Ovary (tissue), 10 donors: ENCODE measurements at places on chromosomes 5 and 9. TPM values are rescaled to one million over a fixed set of nuclear protein-coding genes. Genes with fewer than 3 reads are reported as not detected.

DNA sequence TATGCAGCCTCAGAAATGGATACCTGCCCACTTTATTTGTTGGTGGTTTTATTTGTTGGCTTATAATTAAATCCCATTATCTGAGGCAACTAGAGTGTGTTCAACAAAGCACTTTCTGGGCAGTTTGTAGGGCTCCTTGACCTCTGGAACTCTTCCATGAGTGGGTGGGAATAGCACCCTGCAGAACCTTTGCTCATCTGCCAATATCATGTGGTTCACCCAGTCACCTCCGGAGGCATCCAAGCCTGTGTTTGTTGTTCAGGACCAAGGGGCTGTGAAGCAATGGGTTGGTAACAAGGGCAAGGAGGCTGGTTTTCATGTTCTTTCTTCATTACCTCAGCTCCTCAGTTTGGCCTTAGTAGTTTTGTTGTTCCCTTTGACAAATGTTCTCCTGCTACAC is 314.0 kb downstream of the NDUFS4 start:
- no peak overlapping the region for H3K27ac ChIP-seq
- H3K4me3 ChIP-seq = no peak overlapping the region
- H3K27me3 ChIP-seq = no peaks in the 10 kb centered on the region
- no peak for DNase-seq
- no peaks in the 10 kb centered on the region for H3K36me3 ChIP-seq

The DPYSL3 gene
- total RNA-seq = 158 TPM

- H3K4me3 ChIP-seq = no peak overlapping the region
- H3K4me1 ChIP-seq = no peaks in the 10 kb centered on the region
- no peaks in the 10 kb centered on the region for H3K36me3 ChIP-seq
- H3K27me3 ChIP-seq = no peaks in the 10 kb centered on the region
- H3K27ac ChIP-seq = no peak overlapping the region
- DNase-seq = no peak
Measured at GRCh38 chr5:38249301-38249700, 9.1 kb upstream of the EGFLAM start.

DNA sequence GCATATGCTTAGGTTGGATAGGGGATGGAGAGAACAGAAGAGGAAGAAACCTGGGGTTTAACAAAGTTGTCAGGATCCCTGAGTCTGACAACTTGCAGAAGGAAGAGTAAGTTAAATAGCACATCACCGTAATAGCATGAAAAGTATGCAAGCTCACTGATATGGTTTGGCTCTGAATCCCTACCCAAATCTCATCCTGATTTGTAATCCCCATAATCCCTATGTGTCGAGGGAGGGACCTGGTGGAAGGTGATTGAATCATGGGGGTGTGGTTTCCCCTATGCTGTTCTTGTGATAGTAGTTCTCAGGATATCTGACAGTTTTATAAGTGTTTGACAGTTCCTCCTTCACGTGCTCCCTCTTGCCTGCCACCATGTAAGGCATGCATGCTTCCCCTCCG is 193.3 kb downstream of the PSAT1 start:
- no peak overlapping the region for H3K4me3 ChIP-seq
- H3K27ac ChIP-seq = no peak overlapping the region
- DNase-seq = no peak
- H3K27me3 ChIP-seq = no peaks in the 10 kb centered on the region
- no peaks in the 10 kb centered on the region for H3K36me3 ChIP-seq

GRCh38 chr5:168914491-168914890 is 335.3 kb upstream of the PANK3 start:
- H3K27ac ChIP-seq = no peak overlapping the region
- no peaks in the 10 kb centered on the region for H3K27me3 ChIP-seq
- DNase-seq = no peak
- H3K4me1 ChIP-seq = peaks cover 2% of the 10 kb centered on the region
- no peak overlapping the region for H3K4me3 ChIP-seq
- no peaks in the 10 kb centered on the region for H3K36me3 ChIP-seq

The GKAP1 gene
- total RNA-seq = 14.0 TPM

The ANKHD1 gene
- total RNA-seq = 93.1 TPM

The REEP2 gene
- total RNA-seq = 5.7 TPM

The RNF183 gene
- total RNA-seq = 0.57 TPM

- no peak overlapping the region for H3K27ac ChIP-seq
- H3K36me3 ChIP-seq = no peaks in the 10 kb centered on the region
Measured at GRCh38 chr9:70526902-70527301, 112.4 kb upstream of the KLF9 start.

The IFNA17 gene
- total RNA-seq = not detected

DNA sequence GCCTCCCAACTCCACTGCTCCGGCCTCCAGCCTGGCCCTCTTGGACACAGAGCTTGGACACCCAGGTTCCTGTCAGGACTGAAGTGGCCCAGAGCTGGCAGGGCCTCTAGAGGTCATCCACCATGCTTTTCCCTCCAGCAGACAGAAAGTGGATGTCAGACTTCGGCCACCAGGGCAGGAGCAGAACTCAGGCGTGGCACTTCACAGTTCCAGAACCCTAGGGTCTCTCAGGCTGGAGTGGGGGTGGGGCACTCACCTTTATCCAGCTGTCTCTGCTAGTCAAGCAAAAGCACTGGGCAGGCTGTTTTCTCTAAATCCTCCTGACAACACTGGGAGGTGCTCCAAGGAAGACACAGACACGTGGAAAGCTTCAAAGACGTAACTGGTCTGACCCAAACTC is 35.6 kb upstream of the N4BP3 start:
- H3K4me1 ChIP-seq = no peaks in the 10 kb centered on the region
- DNase-seq = no peak
- H3K4me3 ChIP-seq = no peak overlapping the region
- no peaks in the 10 kb centered on the region for H3K27me3 ChIP-seq

DNA sequence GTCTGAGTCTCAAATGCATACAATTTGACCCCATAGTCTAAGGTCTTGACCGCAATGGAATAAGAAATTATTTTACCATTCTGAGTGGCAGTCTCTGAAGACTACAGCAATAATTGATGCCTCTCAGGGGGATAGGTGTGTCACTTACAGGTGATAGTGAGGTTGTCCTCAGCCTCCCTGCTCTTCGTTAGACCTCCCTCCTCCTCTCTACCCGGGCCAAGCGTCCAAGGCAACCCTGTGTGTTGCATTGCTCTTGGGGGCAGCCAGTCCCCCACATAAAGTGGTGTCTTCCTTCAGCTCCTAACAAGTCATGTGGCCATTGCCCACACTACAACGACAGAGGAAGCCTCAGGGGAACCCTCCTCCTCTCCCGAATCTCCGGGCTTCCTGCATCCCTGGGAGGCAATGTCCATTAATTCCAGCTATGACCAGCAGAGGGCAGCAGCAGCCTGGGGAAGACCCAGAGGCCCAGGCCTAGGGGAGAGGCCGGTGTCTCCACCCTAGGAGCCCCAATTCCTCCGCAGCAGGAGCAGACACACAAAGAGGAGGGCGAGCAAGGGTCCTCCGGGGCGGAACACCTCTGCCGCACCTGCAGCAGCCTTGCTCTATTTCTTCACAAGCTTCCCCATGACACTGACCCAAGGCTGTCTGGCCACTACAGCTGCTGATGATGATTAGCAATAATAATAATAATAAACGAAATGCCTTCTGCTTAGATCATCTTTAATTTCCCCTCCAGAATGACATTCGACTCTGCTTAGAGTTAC is 134.8 kb downstream of the KCNIP1 start:
- no peak overlapping the region for H3K27ac ChIP-seq
- H3K4me1 ChIP-seq = peaks cover 8% of the 10 kb centered on the region

The BRIX1 gene
- total RNA-seq = 24.2 TPM

DNA sequence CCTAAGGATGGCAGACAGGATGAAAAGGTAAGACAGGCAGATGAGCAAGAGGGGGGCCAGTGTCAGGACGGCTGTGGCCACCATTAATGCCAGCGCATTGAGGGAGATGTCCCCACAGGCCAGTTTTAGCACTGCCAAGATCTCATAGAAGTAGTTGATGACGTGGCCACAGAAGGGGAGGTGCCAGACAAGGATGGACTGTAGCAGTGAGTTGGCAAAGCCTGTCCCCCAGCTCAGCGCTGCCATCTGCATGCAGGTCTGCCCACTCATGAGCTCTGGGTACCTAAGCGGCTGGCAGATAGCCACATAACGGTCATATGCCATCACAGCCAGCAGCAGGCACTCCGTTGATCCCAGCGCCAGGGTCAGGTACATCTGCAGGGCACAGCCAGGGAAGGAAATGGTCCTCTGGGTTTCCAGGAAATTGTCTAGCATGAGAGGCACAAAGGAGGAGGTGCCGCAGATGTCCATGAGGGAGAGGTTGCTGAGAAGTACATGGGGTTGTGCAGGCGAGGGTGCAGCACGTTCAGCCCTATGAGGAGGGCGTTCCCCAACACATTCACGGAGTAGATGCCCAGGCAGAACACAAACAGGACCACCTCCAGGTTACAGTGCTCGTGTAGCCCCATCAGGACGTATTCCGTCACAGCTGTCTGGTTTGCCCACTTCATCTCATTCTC is 10.8 kb downstream of the OR13J1 start:
- DNase-seq = no peak
- H3K4me1 ChIP-seq = no peaks in the 10 kb centered on the region
- no peak overlapping the region for H3K27ac ChIP-seq
- H3K4me3 ChIP-seq = no peak overlapping the region

The FOXD1 gene
- total RNA-seq = 0.10 TPM

The NINJ1 gene
- total RNA-seq = 39.5 TPM

The ENTREP1 gene
- 17.8 TPM for total RNA-seq

GRCh38 chr9:35027860-35028259 is 38.3 kb downstream of the DNAJB5 start:
- H3K27me3 ChIP-seq = no peaks in the 10 kb centered on the region
- H3K27ac ChIP-seq = no peak overlapping the region
- H3K36me3 ChIP-seq = no peaks in the 10 kb centered on the region
- H3K4me3 ChIP-seq = no peak overlapping the region

DNA sequence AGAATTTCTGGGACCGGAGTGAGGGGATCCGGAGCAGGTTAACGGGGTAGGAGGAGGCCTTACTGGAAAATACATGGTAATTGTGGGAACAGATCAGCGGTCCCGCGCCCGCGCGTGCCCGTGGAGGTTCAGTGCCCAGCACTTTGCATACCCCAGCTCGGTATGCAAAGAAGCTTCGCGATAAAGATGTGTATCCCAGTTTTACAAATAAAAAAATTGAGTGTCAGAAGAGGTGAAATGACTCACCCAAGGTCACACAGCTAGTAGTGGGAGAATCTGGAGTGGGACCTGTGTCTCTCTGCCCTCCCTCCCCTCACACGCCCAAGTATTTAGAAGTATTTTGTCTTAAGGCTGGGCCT is 967 bp downstream of the NEURL1B start:
- peak overlapping the region; percentile 38 for H3K27ac ChIP-seq
- no peaks in the 10 kb centered on the region for H3K36me3 ChIP-seq
- peak overlapping the region; percentile 73 for H3K4me3 ChIP-seq
- peaks cover 4% of the 10 kb centered on the region for H3K4me1 ChIP-seq
- no peaks in the 10 kb centered on the region for H3K27me3 ChIP-seq
- DNase-seq = no peak

The VDAC1 gene
- 95.1 TPM for total RNA-seq

DNA sequence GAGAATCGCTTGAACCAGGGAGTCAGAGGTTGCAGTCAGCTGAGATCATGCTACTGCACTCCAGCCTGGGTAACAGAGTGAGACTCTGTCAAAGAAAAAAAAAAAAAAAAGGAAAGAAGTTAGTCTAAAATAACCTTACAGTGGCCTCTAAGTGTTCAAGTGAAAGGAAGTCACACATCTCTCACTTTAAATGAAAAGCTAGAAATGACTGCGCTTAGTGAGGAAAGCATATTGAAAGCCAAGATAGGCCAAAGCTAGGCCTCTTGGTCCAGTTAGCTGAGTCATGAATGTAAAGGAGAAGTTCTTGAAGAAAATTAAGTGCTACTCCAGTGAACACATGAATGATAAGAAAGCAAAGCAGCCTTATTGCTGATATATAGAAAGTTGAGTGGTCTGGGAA is 38.1 kb downstream of the ITGA1 start:
- no peak overlapping the region for H3K4me3 ChIP-seq
- no peaks in the 10 kb centered on the region for H3K27me3 ChIP-seq
- no peak for DNase-seq
- H3K4me1 ChIP-seq = peaks cover 3% of the 10 kb centered on the region

The GRM6 gene
- total RNA-seq = not detected

DNA sequence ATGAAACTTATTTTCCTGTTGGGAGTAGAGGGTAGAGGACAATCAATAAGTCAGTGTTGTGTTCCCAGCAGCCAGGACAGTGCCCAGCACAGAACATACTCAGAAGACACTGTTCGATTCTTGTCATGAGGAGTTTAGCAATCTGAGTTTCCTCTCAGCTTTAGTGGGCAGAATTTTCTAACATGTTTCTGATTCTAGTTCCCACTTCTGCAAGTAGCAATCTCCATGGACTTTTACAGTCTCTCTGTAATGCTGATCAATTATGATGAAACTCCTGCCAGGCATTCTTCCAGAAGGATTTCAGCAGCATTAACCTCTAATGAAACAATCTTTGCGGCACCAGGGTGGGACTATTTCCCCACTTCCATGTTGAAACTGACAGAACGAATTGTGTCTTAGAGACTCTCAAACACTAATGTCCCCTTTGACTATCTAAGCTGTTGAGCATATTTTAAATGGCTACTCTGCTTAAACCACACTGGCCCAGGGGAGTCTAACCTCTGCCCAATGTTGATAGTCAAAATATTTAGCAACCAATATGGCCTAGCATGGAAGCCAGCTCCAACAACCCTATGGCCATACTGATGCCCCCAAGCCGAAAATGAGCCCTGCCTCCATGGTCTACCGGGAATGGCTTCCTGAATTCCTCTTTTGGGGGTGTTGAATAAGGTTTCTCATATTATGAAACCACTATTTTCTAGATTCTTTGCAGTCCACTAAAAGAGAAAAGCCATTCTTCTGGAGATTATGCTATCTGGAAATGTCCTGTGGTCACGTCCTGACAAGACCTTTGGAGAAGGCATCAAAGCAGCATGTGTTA is 484.3 kb downstream of the BNC2 start:
- H3K27me3 ChIP-seq = no peaks in the 10 kb centered on the region
- H3K4me3 ChIP-seq = no peak overlapping the region
- DNase-seq = no peak
- H3K27ac ChIP-seq = no peak overlapping the region
- no peaks in the 10 kb centered on the region for H3K36me3 ChIP-seq
- no peaks in the 10 kb centered on the region for H3K4me1 ChIP-seq

DNA sequence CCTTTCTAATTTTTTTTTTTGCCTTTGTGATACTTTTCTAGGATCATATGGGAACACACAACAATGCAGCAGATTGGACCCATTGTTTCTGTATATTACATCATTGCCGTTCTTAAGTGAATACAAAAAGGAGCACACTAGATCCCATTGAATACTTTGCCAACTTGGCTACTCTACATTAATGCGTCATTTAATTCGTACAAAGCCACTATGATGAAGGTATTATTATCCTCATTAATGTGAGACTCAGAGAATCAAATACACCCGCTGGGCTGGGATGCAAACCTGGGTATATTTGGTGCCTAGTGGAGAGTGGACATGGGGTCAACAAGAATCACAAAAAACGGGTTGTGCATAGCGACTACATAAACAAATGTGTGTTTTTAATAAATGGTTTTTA is 31.9 kb downstream of the OR2K2 start:
- DNase-seq = no peak
- no peaks in the 10 kb centered on the region for H3K27me3 ChIP-seq
- H3K27ac ChIP-seq = no peak overlapping the region
- no peaks in the 10 kb centered on the region for H3K36me3 ChIP-seq
- no peak overlapping the region for H3K4me3 ChIP-seq

GRCh38 chr9:97758334-97758916 is 61.3 kb upstream of the XPA start:
- H3K4me1 ChIP-seq = no peaks in the 10 kb centered on the region
- H3K4me3 ChIP-seq = no peak overlapping the region
- DNase-seq = no peak
- H3K27ac ChIP-seq = no peak overlapping the region
- no peaks in the 10 kb centered on the region for H3K36me3 ChIP-seq
- H3K27me3 ChIP-seq = no peaks in the 10 kb centered on the region

GRCh38 chr9:135908754-135909204 is 1.4 kb upstream of the CAMSAP1 start:
- H3K27ac ChIP-seq = no peak overlapping the region
- H3K36me3 ChIP-seq = no peaks in the 10 kb centered on the region
